ENCODE measurements at places on chromosomes 5 and 9.

- peak; percentile 97 for DNase-seq
These were observed 53.4 kb downstream of the TENT4A start for GRCh38 chr5:6766604-6767093.

DNA sequence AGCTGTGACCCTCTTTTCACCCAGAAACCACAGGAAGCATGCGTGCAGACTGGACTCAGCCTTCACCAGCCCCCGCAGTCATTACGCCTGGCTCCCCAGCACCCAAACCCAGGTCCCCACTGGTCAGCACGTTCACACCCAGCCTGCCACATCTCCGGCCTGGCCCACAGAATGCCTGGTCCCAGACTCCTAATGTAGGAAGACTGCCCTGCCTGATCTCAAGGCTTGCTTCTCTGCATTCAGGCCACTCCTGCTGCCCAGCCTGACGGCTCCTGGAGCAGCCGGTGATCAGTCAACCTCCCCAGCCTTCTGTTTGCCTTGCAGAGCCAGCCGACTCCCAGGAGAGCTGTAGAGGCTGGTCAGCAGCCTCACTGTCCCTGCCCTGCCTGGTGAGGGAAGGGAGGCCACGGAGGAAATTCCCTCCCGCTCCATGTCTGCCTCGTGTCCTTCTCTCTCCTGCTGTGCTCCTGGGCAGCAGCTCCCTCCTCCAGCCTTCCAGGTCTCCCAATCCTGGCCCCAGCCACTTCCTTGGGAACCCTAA, 25.4 kb downstream of the ADAMTS2 start:
- no peak for DNase-seq

DNA sequence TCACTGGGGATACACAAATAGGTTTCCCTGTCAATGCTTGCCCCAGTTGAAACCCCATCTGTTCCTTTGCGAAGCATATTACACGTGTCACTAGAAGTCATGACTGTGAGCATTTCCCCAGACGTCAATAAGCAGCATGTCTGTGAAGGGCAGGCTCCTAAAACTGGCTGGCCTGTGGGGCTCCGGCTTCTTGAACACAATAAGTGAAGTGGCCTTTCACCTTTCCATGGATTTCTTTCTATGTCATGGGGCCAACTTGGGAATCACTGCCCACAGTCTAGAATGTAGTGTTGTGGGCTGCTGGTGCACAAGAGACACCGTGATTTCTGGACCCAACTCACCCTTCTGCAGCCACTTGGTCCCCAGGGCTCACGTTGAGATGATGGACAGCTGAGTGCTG, 60.4 kb upstream of the CTSL start:
- no peak for DNase-seq

DNA sequence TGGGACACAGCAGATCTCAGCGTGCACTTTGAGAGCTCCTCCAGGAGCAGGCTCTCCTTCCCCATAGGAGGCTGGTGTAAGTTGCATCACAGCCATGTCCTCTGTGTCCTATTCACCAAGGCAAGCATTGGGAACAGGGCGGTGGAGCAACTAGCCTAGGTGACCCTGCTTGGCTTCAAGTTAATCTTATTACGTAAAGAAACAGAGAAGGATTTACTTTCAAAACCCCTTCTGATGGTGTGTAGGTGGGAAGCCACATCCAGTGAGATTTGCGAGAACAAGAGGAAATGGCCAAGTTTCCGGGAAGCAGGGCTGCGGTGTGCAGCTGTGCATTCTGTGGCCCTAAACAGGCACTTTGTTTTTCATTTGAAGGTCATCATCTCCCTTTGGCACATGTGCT, 80.2 kb downstream of the TRIO start:
- no peak for DNase-seq

GRCh38 chr5:114266374-114266773, 95.5 kb upstream of the KCNN2 start:
- DNase-seq, result no peak

- no peak for DNase-seq
These were observed 104.0 kb downstream of the EBF1 start for GRCh38 chr5:158995694-158996173.

- DNase-seq, result no peak
These were observed 9.8 kb downstream of the SECISBP2 start for GRCh38 chr9:89328064-89328463.

DNA sequence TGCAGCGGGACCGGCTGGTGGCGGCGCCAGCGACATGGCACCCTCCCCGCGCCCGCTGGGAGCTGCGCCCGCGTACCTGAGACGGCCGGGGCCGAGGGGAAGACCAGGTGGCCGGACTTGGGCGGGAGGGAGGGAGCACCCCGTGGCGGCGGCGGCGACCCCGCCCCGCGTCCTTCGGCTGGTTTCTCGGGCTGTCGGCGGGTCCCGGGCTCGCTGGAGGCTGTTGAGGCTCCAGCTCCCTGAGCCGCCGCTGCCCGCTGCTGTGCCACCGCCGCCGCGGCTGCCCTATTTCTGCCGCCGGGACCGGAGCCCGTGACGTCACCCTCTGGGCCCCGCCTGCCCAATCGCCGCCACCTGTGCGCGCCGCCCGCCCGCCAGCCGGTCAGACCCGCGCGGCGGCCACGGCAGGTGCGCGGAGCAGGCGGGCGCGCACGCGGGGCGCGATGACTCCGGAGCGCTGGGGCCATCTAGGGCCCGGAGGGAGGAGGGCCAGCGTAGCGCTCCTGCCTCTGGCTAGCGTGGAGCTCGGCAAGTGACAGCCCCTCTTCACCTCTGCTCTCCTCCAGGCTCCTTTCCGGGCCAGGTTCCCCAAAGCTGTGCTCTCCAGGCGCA, at the start of gene FSTL4:
FSTL4 (minus strand) TSS at position 293 of the 612 bp plus-strand sequence.
- peak; percentile 62 for DNase-seq

- no peak for DNase-seq
These were observed 58.2 kb upstream of the GGTA1 start for GRCh38 chr9:121557581-121558447.

DNA sequence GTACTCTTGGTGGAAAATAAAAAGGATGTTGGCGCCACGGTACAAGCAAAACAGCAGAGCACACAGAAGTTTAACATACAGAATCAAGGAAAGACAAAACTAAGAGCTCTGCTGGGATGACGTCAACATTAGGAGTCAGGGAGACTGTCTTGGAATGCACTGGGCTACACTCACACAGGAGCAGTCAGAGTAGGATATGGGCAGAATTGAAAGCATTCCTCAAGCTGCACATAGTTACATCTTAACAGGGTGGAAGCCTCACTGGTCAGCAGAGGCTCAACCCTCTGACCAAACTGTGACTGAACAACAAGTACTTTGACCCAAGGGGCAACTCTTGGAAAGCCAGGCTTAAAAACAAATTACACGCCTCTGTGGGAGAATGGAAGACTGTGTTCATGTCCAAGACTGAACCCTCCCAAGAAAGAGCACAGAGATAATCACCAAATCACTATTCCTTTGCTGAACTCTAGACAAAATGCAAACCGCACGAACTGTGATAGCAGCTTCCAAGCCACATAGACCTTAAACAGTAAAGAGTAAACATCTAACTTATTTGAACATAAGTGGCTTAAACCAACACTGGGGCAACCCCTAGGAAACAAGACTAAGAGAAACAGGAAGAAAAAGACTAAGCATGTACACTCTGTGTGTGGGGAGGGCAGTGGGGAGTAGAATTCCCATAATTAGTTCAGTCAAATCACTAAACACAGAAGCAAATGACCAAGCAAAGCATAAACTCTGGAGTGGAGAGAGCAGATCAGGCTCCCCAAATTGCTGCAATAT, 772.7 kb downstream of the PRELID2 start:
- DNase-seq, result no peak

GRCh38 chr9:117771136-117771535, 66.9 kb downstream of the TLR4 start:
- DNase-seq, result peak; percentile 43

DNA sequence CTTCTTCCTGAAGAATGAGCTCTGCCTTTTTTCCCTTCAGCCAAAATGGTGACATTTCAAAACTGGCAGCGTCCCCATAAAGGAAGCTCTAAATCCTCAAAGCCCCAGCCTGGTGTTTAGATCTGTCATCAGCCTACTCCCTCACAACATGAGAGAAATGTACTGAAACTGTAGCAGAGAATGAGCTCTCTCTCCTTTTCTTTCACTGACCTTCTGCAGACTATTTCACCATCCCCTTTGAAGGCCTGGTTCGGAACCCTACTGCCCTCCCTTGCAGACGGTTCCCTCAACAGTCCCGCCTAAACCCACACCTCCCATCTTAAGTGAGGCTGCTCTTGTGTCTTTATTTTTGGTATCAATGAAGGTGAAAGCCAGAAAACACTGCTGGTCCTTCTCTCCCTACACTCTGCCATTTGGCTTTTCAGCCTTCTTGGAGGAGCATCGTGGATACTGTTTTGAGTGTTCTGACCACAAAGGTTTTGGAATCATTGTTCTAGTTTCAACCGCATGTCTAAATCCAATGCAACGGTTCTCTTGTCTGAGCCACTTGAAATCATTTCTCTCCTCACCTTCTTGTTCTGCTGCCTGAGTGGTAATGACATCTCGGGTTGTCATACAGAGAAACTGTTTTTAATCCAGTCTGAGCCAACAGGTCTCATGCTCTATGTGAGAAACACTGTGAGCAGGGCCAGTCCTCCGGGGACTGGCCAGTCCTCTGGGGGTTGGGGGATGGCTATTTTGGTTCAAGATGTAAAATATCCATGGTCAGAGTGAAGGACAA, 39.0 kb downstream of the ITK start:
- DNase-seq, result no peak

DNA sequence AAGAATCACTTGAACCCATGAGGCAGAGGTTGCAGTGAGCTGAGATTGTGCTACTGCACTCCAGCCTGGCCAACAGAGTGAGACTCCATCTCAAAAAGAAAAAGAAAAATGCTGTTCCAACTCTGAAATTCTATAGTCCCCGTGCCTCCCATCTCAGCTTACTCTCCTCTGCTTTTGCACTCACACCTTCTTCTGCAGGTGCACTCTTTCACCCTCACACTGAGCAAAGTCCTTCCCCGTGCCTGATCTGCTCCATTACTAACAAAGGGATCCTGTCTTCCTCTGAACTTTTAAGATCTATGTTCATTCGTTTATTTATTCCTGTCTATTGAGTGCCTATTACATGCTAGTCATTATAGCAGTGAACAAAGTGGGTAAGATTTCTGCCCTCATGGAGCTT, 47.8 kb downstream of the SUSD1 start:
- no peak for DNase-seq

- DNase-seq, result peak; percentile 40
These were observed at the start of gene FGF18 for GRCh38 chr5:171418982-171419687. FGF18 (plus strand) TSS chr5:171419647; CDS start chr5:171420200, 553 bp downstream.

All from NCI-H1105 (cell line).